T follicular helper cell (primary cell): ENCODE measurements at places on chromosomes 5 and 9.

DNA sequence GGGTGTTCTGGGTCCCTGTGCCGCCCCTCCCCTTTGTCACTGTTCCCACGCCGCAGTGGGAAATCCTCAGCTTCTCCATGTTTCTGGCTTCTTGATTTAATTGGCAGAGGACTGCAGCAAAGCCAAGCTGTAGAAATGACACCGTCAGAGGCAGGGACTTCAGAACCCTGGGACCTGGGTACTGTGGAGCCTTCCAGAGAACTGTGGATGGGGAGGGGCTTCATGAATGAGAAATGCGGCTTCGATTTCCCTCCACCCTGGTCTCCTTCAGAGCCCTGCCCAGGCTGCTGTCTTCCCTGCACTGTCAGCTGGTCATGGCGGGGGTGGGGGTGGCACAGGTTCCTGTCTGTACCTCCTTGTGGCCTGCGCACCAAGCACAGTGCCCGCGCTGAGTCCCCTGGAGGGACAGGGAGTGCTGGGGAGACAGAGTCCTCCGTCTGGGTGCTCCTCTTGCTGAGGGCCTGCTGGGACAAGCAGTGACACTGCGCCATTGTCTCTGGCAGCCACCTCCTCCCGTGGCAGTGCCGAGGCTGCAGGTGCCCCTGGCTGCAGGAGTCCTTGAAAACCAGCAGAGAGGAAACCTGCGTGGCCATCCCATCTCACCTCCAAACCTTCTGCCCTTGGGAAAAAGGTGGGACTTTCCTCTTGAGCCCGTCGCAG is 47.2 kb downstream of the COL5A1 start:
- no peak for DNase-seq

DNA sequence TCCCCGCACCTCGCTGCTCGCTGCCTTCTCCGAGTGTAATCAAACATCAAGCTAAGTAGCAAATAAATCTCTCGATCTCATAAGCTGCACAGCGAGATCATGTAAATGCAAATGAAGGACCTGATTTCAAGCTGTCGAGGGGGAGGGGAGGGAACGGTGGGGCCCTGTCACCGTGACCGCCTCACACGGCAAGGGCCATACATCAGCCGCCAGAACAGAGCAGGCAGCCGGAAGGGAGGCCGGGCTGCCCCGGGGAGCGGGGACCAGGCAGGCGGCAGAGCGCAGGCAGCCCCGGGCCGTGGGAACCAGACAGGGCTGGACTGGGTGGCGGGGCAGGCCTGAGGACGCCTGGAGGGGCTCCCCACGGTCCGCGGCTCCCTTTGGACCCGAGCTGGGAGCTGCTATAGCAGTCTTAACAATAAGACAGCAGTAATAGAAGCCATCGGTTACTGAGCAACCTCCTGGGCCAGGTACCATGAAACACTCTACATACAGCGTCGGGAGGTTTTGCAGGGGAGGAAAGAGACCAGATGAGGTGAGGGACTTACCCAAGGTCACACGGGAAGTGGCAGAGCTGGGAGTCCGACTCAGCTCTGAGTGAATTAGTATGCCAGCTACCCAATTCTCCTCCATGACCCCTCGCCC is 76.8 kb downstream of the CFAP77 start:
- no peak for DNase-seq

DNA sequence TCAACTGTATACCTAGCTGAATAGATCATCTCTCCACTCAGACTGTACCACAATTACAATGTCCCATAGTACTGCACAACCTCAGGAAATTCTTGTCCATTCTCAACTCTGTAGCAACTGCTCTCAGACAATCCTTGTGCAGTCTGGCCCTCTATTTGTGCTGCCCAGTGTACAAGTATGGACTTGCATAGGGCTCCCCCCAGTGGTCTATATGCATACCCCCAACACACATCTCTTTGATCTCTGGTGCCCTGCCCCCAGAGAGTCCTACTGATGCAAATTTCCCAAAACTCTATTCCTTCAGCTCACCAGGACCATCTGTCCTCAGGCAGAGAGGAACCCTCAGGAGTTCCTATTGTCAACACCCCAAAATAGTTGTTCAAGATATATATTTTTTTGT is 205.3 kb downstream of the SLCO4C1 start:
- DNase-seq = no peak

- DNase-seq = no peak
Observed at GRCh38 chr9:35501946-35502345, 12.0 kb downstream of the RUSC2 start.

- DNase-seq = no peak
Observed at GRCh38 chr9:137128158-137128861, 10.6 kb upstream of the GRIN1 start.

DNA sequence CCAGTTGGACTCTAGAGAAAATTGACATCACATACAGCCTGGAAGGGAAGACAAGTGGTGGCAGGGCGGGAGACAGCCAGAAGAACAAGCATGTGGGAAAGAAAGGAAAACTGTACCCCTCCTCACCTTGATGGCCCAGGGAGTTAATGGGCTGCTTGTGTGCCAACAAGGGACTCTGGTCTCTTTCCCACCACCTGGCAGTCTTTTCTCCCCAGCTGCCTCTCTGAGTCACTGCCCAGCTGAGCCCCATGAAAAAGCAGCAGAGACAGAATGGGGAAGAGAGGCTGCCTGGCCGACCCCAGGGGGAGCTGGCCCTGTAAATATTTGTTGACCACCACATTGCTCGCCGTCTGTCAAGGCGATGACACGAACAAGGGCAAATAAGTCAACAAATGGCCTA is 359.4 kb downstream of the ENC1 start:
- no peak for DNase-seq
